ENCODE measurements at places on chromosomes 5 and 9.

DNA sequence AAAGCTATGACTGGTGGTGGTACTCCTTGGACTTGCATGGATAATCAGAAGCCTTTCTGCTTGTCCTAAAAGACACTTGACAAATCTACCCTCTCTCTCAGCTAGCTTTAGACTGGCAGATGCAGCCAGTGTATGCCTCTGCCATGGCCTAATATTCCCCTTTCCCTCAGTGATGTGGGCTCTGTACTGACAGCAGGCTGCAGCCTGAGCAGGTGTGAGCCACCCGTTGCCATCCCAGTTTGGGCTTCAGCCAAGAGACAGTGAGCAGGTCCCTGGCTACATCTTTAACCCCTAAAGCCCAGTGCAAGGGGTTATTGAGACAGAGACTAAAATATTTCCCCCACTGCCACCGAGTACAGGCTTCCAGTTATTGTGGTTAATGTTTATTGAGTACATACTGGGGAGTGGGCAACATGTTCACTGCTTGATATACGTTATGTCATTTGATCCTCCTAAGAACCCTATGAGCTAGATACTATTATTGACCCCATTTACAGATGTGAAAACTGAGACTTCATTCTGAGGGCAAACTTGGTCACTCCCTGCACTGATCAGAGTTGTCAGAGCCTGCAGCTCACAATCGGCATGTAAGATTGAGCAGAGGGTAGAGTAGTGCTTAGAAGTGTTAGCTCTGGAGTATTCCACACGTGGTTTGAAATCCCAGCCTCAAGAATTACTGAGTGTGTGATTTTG is 254.2 kb downstream of the ARHGAP26 start:
- DNase-seq, result no peak

DNA sequence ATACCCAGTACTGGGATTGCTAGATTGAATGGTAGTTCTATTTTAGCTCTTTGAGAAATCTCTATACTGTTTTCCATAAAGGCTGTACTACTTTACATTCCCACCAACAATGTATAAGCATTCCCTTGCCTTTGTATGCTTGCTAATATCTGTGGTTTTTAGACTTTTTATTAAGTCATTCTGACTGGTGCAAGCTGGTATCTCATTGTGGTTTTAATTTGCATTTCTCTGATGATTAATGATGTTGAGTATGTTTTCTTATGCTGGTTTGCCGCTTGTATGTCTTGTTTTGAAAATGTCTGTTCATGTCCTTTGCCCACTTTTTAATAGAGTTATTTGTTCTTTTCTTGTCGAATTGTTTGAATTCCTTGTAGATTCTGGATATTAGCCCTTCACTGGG is 512.7 kb upstream of the PAPPA start:
- DNase-seq, result peak; percentile 90

DNA sequence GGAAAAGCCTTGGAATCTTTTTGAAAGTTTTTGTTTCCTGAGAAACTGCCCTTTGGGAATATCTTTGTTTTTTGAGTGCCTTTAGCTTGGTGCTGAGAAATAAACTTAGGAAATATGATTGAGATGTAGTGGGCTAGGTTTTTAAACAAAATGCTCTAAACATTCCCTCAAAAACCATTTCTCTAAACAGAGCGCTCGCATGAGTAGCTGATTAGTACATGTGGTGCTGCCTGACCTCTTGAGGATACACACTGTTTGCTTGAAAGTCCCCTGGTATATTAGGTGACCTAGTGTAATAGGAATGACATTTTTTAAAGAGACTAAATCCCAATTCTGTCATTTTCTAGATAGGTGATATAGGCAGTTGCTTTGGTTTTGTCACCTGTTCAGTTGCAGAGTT is 132.3 kb downstream of the ADAMTSL1 start:
- DNase-seq, result peak; percentile 48

DNA sequence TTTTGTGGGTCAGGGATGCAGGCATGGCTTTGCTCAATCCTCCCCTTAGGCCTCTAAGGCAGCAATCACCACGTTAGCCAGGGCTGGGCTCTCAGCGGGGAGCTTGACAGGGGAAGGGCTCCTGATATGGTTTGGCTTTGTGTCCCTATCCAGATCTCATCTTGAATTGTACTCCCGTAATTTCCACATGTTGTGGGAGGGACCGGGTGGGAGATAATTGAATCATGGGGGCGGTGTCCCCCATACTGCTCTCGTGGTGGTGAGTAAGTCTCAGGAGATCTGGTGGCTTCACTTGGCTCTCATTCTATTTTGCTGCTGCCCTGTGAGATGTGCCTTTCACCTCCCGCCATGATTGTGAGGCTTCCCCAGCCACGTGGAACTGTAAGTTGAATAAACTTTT is 11.5 kb upstream of the IRX4 start:
- DNase-seq, result no peak

GRCh38 chr9:98219794-98220370 is 27.4 kb upstream of the CORO2A start:
- DNase-seq, result no peak

DNA sequence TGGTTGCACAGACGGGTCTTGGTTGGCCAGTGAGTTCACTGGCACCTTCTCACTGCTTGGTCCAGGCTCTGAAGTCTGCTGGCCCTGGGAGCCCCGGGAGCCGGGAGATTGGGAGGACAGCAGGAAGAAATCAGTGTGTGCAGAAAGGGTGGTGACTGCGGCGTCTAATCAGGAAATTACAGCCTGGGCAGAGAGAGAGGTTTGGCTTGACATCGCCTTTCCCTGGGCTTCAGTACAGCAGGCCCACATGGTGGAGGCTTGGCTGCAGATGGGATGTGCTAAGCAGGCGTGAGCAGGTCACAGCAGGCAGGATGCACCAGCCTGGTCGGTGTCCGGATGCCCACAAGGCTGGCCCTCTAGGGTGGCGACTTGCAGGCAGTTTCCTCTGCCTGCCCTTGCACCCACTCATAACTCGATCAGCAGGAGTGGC is 17.2 kb downstream of the PITX1 start:
- DNase-seq, result no peak

DNA sequence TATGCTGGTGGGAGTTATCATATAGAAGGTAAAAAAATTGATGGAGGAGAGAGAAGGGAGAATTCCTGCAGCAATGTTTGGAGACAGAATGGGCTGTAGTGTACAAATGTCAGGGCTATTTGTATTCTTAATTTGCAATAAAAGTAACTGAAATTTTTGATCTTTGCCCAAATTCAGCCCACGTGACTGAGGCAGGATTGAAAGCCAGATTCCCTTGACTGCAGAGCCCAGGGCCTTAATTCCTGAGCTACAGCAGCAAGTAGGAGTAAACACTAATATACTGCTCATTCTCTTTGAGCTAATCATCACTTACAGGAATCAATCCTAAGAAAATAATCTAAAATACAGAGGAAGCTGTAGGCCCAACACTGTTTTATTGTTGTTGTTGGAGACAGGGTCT is 5.2 kb upstream of the ANXA6 start:
- no peak for DNase-seq

GRCh38 chr9:86893811-86894490 is 53.4 kb downstream of the GAS1 start:
- no peak for DNase-seq

- peak; percentile 14 for DNase-seq
Measured at GRCh38 chr9:69215774-69216485, 41.9 kb downstream of the TJP2 start.

- no peak for DNase-seq
Measured at GRCh38 chr9:15146268-15146700, 160.7 kb downstream of the TTC39B start.

DNA sequence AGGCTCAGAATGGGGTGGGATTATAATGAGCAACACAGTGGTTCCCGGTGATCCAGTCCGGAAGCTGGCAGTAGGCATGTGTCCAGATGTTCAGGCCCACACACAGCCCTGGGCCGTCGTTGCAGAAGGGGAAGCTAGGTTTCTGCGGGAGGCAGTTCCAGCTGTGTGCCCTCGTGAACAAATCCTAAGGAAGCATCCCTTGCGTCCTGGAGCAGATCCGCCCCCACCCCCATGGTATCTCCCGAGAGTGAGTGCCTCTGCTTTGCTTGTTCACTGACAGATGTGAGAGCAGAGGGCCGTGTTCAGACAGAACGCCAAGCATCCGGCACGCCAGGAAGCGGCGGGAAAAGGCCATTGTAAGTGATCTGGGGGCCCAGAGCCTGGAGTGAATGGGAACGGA is 104.8 kb downstream of the PDE6A start:
- no peak for DNase-seq

- DNase-seq, result no peak
Measured at GRCh38 chr5:38456657-38457399, 99.6 kb downstream of the LIFR start.

- DNase-seq, result peak; percentile 77
Measured at GRCh38 chr9:76592091-76592973, 133.3 kb downstream of the GCNT1 start.

DNA sequence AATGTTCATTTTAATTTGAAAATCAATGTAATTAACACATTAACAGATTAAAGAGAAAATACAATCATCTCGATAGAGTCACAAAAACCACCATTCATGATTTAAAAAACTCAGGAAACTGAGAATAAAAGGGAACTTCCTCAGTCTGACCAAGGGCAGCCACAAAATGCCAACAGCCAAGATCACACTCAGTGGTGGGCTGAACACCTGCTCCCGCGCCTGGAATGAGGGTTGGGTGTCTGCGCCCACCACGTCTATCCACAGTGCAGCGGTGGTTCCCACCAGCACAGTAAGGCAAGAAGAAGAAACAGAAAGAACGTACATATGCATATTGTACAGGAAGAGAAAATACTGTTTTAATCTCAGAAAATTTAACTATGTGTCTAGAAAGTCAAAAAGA is 11.7 kb upstream of the NSMF start:
- no peak for DNase-seq

GRCh38 chr5:51465165-51465564 is 81.9 kb downstream of the ISL1 start:
- no peak for DNase-seq

GRCh38 chr5:32551194-32551593 is 34.2 kb upstream of the SUB1 start:
- no peak for DNase-seq
